ENCODE measurements at places on chromosomes 4 and X.
A peak's percentile ranks its signal among the peaks of the same experiment; 100 is the strongest.

- no peak for DNase-seq
Measured at GRCh38 chrX:138756234-138756633, 44.7 kb upstream of the FGF13 start.

DNA sequence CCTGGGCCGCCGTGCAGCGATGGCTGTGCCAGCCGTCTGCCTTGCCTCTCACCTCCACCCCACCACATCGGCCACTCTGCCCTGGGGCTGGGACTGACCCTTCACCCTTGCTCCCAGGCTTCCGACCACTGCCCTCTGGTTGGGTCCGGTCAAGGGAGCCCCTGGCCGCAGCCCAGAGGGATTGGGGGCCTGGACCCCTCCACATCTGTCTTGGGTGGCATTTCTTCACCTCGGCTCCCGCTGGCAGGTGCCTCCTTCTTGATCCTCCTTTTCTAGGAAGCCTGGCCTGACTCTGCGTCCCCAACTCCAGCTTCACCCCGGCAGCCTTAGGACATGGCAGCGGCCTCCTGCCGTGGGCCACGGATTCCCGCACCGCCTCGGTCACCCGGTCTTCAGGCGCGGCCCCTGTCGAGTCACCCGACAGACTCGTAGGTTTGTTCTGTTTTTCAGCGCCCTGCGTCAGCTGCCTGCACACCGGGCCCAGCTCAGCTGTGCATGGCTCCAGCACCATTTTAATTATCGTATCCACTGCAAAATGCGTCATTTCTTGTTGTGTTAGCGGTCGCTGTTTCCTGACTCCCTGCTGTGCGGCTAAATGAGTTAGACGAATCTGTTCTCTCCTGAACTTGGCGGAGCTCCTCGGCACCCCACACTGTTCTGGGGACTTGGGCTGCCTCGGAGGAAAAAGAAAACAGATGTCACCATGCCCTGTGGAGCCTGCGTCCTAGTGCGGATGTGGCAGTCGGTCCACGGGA is 124.0 kb downstream of the FAM53A start:
- no peak for DNase-seq

DNA sequence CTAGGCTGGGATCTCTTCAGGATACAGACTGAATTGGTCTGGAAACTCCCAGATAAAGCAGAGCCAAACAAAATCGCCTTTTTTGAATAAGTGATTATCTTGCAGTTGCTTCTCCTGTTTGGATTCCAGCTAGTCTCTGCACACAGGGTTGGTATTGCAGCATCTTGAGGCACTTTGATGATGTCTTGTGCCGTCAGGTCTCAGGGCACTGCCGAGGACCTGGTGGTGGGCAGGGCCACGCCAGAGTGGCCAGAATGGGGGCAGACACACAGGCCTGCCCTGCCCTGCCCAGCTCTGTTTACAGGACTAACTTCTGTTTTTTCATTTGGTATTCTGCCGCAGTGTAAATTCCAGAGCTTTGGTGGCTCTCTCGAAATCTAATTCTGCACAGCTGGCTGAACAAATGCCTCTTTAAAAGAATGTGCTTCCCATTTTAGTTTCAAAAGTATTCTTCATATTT is 276.1 kb downstream of the NR3C2 start:
- DNase-seq, result no peak

DNA sequence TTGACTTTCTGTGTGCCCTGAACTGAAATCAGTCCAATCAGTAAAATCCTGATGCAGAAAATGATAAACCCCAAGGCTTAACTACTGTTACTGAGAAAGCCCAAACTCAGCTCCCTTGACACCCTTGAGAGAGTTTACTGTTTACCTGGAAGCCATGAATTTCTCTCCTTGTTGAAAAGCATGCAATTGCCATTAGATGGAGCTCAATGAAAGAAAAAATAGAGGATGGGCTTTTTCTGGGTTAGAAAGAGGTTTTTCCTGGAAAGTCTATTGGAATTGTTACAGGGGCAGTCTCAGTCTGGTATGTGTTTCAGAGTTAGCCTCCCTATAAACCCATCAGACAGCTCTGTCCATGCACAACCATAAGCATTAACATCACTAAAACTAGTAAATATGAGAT is 66.4 kb upstream of the C4orf54 start:
- DNase-seq, result no peak

GRCh38 chr4:129322920-129323319 is 227.0 kb downstream of the C4orf33 start:
- no peak for DNase-seq

GRCh38 chr4:177555007-177555574 is 112.9 kb upstream of the AGA start:
- no peak for DNase-seq

- no peak for DNase-seq
Measured at GRCh38 chrX:41558531-41558930, 111.4 kb downstream of the NYX start.

DNA sequence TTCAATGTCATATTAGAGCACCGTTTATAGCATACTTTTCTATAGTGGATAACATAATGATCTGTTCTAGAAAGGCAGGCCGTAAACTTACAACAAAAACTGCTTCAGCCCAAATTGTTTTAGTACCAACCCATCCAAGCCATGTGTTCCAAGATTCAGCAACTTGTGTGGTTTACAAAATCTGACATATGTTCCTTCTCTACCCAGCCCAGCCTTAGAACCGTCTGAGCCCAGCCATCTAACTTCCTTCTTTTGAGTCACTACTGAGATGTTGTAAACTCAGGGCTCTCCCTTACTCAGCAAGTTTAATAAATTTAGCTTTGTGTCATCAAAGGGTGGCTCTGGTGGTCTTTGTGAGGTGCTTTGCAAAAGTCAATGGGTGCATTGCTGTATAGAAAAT is 32.4 kb upstream of the REPS2 start:
- DNase-seq, result no peak

- DNase-seq, result no peak
Measured at GRCh38 chrX:67207912-67208311, 335.9 kb upstream of the AR start.

GRCh38 chr4:156378033-156378665 is 424.5 kb upstream of the CTSO start:
- DNase-seq, result no peak

- DNase-seq, result no peak
Measured at GRCh38 chrX:153776611-153777045, 4.2 kb upstream of the SRPK3 start.

DNA sequence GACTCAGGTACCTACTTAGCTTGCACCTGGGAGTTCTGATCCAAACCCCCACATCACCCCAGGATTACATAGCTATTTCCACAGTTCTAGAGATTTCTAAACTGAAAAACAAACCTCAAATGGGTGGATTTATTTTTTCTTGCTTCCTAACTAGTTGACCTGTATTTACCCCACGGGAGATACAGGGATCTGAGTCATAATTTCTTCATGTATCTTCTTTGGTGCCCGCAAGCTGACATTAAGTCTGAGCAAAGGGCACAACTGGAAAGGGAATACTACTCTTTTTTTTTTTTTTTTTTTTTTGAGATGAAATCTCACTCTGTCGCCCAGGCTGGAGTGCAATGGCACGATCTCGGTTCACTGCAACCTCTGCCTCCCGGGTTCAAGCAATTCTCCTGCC is 10.0 kb upstream of the ELOVL6 start:
- DNase-seq, result no peak

GRCh38 chr4:176054942-176055341 is 10.7 kb upstream of the WDR17 start:
- no peak for DNase-seq

- no peak for DNase-seq
Measured at GRCh38 chrX:51395480-51395809, 62.8 kb downstream of the NUDT10 start.

DNA sequence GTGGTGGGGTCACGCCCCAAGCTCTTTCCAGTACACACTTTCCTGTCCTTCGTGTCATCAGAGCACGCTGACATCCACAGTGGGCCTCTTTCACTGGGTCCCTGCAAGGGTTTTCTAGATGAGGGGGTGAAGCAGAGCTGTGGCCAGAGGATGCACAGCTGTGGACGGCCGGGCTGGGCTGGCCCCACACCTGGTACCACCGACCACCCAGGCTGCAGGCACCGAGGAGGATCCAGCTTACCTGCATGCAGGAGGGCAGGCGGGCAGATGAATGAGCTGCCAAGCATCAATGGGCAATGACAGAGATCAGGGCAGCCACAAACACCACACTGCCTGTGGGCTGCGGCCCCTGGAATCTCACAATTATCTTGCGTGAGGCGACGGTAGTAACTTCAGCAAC is 9.5 kb upstream of the GRPEL1 start:
- DNase-seq, result no peak

GRCh38 chrX:86946569-86946968 is 571.0 kb upstream of the KLHL4 start:
- DNase-seq, result no peak

DNA sequence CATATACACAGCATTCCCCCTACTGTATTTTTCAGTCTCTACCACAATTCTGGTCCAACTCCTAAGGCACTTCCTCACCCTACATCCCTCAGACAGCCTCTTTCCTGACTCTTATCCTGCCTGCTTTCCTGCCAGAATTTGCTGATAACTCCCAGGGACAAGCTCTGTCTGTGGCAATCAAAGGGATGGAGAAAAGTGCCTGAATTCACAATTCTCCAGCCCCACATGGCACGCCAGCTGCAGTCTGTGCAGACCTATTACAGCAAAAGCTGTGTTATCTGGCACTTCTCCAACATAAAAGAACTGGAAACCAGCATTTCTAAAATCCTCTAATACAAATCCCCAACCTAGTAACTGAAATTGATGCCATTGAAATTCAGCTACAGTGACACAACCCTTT is 404.8 kb downstream of the KLHL13 start:
- DNase-seq, result no peak

DNA sequence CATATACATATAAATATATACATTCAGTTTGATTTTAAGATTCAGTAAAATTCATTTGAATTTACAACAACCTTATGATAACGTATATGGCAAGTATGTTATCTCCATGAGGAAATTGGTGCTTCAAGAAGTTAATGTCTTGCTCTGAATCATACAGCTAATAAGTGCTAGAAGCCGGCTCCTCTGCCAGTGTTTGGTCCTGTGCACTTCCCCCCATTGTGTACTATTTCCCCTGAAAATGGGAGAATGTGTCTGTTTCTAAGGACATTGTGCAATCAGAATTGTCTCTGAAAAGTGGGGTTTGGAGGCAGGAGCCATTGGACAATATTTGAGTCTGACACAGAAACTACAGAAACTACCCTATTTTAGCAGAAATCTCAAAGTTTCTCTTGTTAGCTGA is 135.9 kb downstream of the CPE start:
- DNase-seq, result no peak

DNA sequence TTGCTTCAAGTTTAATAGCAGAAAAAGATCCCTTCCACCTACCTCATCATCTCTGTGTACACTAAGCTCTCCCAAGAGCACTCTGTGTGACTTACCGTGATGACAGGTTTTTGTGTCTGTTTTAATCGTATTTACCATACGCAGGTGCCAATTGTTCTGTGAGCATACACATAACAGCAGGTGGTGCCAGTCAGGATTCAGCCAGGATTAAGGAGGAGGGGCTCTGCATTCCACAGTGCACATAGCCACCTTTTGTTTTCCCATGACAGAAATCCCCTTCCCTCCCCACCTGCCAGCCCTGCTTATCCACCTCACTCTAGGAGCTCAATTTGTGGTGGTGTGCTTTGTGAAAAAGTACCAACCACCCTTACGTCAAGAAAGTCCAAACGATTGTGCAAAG is 14.8 kb downstream of the ANK2 start:
- no peak for DNase-seq

DNA sequence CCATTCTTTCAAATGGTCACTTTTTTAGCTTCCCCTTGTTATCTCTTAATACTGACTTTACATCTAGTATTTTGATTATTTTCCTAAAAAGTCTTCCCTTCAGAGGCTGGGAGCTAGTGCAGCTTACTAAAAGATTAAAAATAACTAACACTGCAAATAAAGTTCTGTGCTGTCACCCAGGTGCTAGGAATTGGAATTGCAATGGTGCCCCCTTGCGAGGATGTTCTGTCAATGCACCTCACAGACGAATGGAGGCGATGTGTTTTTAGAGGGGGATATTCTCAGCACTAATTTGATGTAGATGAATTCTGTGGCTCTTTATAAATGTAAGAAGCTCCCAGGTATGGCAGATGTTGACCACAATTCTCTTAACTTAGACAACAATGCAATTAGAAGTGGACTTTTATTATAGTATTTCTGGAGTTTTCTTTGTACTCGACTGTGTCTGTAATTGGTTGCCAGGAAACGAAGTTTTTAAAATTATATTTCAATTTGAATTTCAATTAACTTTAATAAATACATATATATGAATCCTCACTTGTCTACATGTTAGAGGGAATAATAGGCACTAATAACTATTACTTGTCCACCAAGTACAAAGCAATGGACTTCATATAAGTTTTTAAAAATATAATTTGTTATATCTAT is 22.0 kb upstream of the SMIM31 start:
- peak; percentile 39 for DNase-seq

- no peak for DNase-seq
Measured at GRCh38 chr4:169047956-169048355, 37.9 kb upstream of the CBR4 start.

GRCh38 chrX:319579-320125 is 1.1 kb upstream of the GTPBP6 start:
- no peak for DNase-seq

- DNase-seq, result no peak
Measured at GRCh38 chrX:153469811-153470410, 465 bp downstream of the HAUS7 start.

- DNase-seq, result no peak
Measured at GRCh38 chr4:16659079-16659478, 239.4 kb downstream of the LDB2 start.

DNA sequence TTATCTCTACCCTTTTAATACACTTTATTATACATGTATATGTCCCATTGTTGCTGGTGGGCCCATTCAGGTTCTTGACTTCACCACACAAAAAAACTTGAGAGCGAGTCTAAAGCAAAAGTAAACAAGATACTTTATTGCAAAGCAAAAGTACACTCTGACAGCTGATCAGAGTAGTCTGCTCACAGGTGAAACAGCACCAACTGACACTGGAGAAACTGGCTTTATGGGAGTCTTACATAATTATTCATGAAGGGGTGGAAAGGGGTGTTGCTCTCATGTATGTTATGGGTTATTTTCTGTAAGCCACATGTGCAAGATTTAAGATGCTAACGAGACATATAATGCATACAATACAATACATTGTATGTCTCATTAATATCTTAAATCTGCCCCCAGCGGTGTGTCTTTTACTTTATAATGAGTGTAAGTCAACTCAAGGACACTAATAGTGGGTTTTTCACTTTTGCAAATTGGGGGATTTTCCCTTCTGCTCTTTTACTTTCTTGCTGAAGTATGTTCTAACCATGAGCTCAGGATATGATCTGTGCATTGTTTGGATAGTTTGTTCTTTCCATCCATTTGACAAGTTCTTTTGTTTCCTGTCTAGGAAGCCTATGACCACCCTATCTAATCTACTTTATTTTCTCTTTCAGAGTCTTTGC is 256.1 kb upstream of the ITM2A start:
- DNase-seq, result no peak

GRCh38 chr4:152734015-152734698 is 45.4 kb downstream of the TIGD4 start:
- DNase-seq, result no peak

- no peak for DNase-seq
Measured at GRCh38 chr4:528296-528695, 29.3 kb downstream of the PIGG start.

Measured in naive thymus-derived CD4-positive, alpha-beta T cell (primary cell).